ENCODE measurements at places on chromosomes 5 and 9.

DNA sequence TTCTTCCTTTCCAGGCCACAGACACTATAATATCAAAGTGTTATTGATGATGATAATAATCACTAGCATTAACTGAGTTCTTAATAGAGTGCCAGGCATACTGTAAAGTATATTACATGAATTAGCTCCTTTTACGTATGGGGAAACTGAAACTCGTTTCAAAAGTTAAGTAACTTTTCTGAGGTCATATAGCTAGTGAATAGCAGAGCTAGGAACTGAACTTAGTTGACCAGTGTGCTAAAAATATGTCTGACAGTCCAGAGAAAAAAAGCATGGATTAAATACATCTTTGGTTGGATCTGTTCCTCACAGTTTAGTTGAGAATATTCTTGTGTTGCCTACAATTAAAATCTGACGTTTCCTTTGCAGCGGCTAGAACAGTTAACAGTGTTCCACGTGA is 18.4 kb upstream of the CATSPER3 start:
- no peak for DNase-seq

DNA sequence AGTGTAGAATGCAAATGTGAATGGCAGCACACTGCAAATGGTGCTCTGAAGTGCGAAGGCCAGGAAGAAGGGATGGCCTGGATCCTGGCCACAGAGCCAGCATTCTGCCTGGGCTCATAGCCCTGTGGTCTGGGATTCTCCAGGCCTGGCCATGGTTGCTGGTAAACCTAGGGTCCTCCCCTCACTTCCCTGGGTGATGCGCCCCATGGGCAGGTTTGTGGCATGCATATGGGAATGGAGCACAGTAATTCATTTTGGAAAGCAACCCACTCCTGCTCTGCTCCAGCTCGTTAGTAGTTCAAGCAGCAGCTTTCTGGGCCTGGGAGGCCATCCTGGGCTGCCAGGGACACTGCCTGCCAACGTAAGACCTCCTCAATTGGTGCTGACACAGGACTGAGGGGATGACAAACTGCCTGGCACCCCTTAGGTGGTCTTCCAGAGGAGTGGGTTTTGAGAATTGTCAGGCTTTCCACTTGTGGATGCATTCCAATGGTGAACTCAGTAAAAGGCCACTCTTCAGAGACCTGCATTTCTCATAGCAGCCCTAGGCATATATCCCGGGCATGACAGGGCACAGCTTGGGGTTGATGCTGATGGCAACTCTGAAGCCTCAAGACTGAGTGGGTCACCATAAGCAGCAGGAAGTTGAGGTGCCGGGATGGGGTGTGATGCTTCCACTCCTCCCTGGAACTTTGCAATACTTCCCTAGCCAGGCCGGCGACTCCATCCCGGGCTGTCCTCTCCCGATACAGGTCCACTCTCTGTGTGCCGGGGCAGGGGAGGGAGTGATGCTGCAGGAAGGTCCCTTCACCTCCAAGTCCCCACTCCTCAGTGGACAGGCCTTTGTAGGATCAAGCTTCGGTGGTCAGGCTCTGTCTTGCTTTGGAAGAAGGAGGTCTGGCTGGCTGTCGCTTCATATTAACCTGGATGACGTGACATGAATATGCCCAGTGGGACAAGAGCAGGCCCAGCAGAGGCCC is 1.2 kb upstream of the SLC25A48 start:
- no peak for DNase-seq

GRCh38 chr5:52995914-52996313 is 6.8 kb downstream of the ITGA2 start:
- DNase-seq = no peak

- DNase-seq = no peak
Observed at GRCh38 chr5:179486596-179487051, 63.7 kb upstream of the RUFY1 start.

DNA sequence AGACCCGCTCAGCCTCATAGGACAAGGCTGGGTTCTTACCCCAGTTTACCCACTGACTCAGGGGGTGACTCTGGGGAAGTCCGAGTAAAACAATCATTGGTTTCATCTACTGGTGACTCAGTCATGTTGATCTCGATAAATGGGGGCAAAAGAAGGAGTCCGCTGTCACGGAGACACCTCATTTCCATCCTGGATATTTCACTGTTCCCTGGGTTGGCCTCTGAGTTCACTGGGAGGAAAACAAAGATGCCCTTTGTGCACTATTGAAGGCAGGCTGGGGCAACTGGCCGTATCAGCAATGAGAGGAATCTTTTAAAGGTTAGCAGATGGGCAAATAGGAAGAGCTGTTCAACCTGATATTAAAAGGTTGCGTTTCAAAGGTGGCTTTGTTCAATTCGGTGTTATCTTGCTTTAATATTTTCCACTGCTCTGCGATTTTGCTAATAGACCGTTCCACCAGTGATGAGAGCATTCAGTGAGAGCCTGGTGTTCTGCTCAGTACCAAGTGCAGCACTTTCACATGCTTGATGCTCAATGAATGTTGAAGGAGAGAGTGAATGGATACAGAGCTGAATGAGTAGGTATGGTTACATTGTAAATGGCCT is 110.2 kb upstream of the EGFLAM start:
- DNase-seq = no peak

- DNase-seq = no peak
Observed at GRCh38 chr5:32865475-32865874, 154.4 kb downstream of the NPR3 start.

GRCh38 chr5:7776442-7776841 is 74.5 kb downstream of the CFAP90 start:
- DNase-seq = no peak

GRCh38 chr9:122214507-122214906 is 14.2 kb downstream of the LHX6 start:
- no peak for DNase-seq

- no peak for DNase-seq
Observed at GRCh38 chr9:87642330-87643106, 83.4 kb upstream of the CTSL start.

DNA sequence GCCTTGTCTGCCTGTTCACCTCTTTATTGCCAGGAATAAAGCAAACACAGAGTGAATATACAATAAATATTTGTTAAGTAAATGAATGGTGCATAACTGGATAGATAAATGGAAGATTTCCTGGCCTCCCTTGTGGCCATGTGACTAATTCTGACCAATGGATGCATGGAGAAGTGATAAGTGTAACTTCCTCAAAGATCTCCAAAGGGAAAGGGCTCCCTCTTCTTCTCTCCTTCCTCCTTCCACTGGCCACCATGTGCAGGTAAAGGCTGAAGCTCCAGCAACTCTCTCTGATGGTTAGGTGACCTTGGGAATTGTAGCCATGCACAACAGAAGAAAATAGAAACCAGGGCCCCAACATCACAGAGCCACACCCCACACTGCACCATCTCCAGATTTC is 174.4 kb downstream of the EBF1 start:
- no peak for DNase-seq

DNA sequence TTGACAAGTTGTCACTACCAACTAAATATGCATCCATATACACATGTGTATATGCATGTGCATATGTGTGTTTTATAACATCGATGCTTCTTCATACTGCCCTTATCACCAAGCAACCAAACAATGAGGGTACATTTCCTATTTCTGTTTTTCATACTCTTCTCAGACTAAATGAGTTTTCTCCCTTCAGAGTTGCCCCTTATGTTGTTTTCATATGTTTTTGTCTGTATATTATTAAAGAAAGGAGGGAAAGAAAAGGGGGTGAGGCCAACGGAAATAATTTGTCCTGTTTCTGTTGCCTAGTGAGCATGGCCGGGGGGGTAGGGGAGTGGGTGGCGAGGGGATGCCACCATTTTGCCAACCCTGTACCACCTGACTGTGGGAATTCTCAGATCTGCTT is 28.8 kb upstream of the NFIB start:
- DNase-seq = no peak

DNA sequence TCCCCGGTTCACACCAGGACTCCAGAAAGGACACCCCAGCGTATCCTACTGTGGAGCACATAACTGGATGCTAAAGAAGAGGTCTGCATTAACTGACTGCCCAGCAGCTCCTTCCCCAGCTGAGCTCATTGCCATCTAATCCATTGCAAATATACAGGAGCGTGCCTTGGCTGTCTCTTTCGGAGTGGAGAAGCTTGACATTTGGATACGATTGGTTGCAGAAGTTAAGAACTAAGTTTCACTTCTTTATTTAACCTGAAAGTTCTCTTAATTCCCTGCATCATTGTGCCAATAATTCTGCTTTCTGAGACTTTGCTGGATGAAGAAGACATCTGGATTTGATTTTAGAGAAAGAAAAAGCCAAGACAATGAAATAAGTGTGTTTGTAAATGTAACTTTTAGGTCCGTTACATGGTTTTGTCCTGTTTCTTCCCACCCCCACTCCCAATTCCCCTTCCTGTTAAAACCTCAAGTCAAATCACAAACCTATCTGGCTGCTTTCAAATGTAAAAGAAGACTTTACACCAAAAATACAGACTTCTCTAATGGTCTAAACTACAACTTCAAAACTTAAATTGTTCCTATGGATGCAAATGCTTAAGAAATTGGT is 33.9 kb downstream of the TAS2R1 start:
- no peak for DNase-seq

GRCh38 chr5:89034588-89034987 is 151.6 kb upstream of the MEF2C start:
- DNase-seq = no peak

DNA sequence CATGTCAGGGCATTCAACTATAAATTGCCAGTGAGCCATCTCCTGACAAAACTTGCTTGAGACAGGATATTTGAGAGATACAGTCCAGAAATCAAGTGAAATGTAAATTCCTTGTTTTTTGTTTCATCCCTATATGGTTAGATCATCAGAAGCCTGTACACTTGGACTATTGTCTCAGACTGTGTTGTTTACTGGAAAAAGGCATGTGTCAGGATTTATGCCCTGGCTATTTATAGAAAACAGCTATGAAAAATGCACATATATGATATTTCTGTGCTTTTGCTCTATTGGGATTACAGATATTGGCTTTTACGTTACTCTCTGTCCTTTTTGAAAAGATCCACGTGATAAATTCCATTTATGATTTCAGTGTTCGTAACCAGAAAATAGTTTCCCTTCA is 44.2 kb downstream of the IL31RA start:
- no peak for DNase-seq

DNA sequence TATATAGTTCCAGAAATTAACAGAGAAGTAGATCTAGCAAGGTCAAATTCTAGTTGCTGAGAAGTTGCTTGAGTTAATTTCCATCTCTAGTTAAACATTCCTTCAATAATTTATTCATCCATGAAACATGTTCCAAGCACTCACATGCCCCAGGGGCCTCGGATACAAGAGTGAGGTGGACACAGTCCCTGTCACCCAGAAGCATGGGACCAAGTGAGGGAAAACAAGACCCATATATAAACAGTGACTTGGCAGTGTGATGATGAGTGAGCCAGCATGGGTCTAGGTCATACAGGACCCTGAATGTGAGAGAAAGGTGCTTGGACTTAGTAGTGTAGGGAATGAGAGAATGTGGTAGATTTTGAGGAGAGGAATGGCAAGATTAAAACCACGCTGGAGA is 216.9 kb downstream of the TTLL11 start:
- DNase-seq = no peak

- DNase-seq = no peak
Observed at GRCh38 chr5:147557876-147558745, 48.2 kb upstream of the DPYSL3 start.

DNA sequence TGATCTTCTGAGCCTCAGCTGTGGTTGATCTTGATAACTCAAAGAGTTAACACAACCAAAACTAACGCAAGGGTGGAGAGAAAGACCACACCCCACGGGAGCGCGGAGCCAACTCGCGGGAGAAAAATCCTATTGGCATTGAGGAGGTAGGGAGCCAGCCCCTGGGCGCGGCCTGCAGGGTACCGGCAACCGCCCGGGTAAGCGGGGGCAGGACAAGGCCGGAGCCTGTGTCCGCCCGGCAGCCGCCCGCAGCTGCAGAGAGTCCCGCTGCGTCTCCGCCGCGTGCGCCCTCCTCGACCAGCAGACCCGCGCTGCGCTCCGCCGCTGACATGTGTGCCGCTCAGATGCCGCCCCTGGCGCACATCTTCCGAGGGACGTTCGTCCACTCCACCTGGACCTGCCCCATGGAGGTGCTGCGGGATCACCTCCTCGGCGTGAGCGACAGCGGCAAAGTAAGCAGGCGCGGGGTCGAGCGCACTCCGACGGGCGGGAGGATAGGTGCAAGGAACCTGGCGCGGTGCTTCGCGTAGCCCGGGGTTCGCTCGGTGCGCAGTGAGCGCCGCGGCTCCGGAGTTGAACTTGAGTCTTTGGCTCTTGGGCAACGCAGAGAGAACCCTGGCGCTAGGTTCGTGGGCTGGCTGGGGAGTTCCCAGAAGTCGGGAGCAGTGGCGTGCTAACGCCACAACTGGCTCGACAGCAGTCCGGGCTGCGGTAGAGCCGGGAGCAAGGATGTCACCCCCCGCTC is at the start of gene GDA:
TSS of gene GDA (plus strand) at position 210 of the 745 bp plus-strand sequence. CDS start at position 330, 120 bp downstream.
- DNase-seq = no peak

- DNase-seq = no peak
Observed at GRCh38 chr5:74312746-74313145, 327.8 kb downstream of the ENC1 start.

DNA sequence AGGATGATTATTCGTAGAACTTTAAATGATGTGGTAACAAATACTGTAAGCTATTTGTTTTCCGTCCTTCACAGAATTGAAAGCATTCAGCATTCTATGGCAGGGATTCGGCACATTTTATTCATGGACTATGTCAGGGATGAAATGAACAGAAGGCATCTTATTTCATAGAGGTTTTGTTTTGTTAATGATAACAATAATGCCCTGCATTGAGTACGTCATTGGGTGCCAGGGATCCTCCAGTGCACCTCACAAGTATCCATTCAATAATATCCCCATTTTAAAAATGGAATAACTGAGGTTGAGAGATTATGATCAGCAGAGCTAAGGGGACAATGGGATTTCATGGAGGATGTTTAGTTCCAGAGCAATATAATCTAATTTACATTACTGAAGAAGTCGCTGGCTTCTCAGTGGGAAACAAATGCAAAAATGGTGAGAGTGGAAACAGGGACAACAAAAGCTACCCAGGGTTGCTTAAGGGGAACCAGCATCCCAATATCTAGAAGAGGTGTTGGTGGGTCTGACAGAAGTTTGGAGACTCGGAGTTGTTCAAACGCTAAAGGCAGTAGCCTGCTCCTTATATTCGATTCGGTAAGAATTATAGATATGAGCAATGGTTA is 985.7 kb upstream of the WWC1 start:
- no peak for DNase-seq

Measured in OCI-M1 (cell line).